ENCODE measurements at places on chromosomes 2 and 18.

DNA sequence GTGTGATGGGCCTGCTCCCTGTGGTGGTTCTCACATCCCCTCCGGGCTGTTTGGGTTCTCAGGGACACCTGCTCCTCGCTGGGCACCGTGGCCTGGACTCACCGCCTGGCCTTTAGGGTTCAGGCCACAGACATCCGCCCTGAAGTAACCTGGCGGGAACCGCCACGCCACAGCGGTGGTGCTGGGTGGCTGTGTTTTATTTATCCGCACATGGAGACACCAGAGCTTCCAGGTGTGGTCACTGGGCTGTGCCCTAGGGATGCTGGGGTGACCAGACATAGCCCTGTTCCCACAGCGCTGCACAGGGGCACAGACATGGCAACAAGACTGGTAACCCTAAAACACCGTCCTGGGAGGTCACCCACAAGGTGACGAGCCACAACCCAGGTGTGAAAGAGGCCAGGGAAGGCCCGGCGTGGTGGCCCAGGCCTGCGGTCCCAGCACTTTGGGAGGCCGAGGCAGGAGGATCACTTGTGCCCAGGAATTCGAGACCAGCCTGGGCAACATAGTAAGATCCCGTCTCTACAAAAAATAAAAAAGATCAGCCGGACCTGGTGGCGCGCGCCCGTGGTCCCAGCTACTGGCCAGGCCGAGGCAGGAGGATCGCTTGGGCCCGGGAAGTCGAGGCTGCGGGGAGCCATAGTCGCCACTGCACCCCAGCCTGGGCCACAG, 649 bp upstream of the HSBP1L1 start:
- no peak for DNase-seq

DNA sequence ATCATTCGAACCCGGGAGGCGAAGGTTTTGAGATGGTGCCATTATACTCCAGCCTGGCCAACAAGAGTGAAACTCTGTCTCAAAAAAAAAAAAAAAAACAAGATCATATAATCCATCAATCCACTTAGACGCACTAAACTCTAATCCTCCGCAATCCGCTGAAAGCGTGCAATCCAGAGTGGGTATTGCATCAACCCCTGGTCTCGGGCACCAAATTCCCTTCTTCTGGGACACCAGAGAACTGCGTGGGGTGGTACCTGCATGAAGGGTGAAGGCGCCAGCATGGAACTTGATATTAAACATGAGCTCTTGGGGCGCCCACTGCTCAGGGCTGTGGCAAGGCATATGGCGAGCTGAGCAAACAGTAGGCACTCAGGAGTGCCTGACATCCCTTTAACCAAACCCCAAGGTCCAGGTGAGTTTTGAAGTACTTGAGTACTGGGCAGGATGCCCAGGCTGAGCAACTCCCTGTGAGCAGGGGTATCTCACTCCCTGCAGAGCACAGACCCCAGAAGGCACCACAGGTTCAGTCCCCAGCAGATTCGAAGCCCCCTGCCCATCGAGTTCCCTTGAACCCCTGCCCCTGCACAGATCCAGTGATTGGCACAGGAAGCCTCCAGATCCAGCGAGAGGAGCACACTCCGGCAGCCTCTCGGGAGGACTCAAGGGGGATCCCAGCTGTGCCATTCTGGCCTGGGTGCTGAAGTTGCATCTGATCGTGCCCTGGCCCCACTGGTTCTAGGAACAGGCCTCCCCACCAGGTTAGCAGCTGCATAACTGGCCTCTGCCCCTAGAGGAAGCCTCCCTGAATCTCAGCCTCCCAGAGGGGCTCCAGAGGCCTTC, 8.0 kb downstream of the ALPI start:
- DNase-seq, result no peak

- no peak for DNase-seq
Observed at GRCh38 chr2:130823886-130824491, 12.7 kb upstream of the ARHGEF4 start.

DNA sequence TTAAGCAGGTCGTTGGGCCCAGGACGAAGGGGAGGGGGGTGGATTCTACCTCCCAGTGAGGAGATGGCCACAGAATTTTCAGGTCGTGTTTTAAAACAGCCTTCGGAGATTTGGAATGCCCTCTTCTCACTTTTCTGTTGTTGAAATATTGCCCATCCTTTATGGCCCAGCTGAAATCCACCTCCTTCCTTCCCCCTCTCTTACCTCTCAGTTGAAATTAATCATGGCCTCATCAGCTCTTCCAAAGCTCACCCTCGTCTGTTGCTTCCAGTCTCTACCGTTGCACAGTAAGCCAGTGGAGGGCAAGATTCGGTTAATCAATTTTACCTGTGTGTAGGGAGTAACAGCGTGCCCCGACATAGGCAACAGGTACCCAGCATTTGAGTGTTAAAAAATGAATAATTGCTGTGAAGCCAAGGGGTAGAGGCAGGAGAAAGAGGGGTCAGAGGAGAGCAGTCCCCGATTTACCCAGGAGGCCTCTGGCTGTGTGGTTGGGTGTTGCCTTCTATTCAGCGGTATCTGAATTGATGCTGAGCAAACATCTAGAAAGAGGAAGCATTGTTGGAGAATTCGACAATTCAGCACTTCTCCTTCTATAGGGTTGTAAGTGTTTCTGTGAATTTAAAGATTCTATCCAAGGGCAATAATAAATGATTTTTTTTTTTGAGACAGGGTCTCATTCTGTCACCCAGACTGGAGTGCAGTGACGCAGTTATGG, 8.6 kb upstream of the PDIA6 start:
- no peak for DNase-seq

DNA sequence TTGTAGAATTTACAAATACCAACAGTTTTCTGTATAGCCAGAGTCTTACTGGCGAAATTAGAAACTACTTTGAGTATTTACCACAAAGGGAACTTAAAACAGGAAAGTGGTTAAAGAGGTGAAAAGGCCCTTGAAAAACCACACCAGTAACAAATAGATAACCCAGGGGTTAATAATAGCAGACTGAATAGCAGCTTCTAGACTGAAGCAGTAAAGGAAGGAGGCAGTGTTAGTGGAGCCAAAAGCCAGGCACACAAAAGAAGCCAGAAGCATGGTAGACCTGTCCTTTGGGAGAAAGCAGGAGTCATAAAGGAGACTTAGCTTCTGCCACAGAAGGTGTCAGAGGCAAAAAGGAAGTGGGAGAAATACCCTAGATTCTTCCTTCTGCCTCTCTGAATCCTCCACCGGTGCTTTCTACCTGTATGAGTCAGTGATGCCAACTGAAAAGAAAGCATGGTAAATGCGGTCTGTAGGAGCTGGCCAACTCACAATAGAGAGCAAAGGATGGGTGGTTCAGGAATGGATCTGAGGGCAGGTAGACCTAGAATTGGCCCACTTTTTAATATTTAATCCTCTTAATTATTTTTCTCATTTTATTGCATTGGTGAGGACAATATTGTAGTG, 97.3 kb downstream of the ARL6IP6 start:
- DNase-seq, result no peak

GRCh38 chr2:45743531-45744396, 92.3 kb downstream of the PRKCE start:
- DNase-seq, result no peak

Data from activated gamma-delta T cell treated with anti-CD3 and anti-CD28 coated beads, Interleukin-2, amount 50 U/mL, for 16 hours (primary cell).